Fibroblast of mammary gland (primary cell): ENCODE measurements at places on chromosomes 5 and 9.

DNA sequence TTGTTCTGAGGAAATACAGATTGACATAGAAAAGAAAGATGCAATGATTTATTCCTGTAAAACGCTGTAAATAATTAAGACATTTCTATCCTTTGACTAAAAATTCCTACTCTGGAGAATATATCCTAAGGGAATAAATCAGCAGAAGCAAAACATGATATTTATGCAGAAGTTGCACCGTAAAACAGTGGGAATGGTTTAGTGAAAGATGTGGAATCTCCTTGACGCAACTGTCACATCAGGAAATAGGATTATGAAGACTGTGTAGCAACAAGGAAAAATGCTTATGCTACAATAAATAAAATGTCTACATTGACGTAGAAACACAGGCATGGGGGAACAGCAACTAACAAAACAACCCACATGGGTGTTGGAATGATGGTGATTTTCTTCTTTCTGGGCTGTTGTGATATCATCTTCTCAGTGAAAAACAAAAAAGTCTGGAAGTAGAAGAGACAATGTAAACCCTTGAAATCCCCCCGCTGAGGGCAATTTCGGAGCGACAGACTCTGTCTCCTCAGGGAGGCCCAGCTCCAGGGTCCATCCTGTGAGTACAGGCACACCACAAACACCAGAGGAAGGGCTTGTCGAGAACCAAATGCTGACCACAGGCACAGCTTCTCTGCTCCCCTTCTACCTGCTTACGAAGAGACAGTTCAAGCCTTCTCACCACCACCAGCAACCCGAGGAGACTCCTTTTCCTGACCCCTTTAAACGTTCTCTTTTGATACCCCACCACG lies 25.2 kb downstream of the COL23A1 start:
- no peak for DNase-seq

GRCh38 chr5:68518286-68518685 lies 302.7 kb downstream of the PIK3R1 start:
- DNase-seq, result no peak

DNA sequence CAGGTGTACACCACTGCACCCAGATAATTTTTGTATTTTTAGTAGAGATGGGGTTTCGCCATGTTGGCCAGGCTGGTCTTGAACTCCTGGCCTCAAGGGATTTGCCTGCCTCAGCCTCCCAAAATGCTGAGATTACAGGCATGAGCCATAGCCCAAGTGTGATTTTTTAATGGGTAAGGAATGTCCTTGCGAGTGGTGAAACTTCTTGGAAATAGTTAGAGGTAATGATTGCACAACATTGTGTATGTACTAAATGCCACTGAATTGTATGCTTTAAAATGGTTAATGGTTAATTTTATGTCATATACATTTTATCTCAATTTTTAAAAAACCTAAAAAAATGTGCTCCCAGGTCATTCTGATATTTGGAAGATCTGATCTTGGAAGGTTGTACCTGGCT lies 59.9 kb upstream of the IL6ST start:
- DNase-seq, result peak; percentile 81

DNA sequence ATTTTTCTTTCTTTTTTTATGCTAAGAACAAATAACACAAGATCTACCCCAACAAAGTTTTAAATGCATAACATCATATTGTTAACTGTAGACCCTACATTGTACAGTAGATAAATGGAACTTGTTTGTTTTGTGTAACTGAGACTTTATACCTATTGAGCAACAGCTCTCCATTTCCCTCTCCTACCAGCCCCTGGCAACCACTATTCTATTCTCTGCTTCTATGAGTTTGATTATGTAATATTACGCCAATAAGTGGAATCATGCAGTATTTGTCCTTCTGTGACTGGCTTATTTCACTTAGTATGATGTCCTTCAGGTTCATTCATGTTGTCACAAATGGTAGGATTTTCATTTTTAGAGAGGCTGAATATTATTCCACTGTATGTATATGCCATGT lies 308.2 kb upstream of the PRR16 start:
- no peak for DNase-seq

- DNase-seq, result peak; percentile 84
Observed at GRCh38 chr5:138844812-138845513, 30.2 kb downstream of the LRRTM2 start.

GRCh38 chr5:167030500-167031120 lies 1260.8 kb upstream of the WWC1 start:
- DNase-seq, result peak; percentile 4

DNA sequence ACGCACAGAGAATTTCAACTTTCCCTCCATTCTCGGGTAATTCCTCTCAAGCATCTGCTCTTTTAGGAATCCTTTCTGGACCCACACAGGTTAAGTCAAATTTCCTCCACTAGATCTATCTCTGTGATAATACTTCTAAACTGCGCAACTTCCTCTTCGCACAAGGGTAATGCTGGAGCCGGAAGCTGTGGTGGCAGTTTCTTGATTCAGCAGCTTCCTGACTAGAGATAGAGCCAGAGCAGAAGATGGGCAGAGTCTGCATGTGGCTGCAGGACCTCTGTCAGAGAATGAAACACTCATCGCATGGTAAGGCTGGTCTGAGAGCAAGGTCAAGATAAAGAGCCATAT lies 11.1 kb upstream of the CDC42SE2 start:
- DNase-seq, result no peak

- DNase-seq, result no peak
Observed at GRCh38 chr5:93280518-93280917, 300.5 kb downstream of the NR2F1-AS1 start.

GRCh38 chr5:39177631-39177964 lies 41.8 kb downstream of the FYB1 start:
- DNase-seq, result no peak

GRCh38 chr5:54159893-54160195 lies 150.5 kb downstream of the ARL15 start:
- DNase-seq, result no peak

GRCh38 chr9:96449845-96450612 lies at the start of gene HABP4:
Gene HABP4, plus strand, starts transcription at chr9:96450169. Its CDS starts 111 bp downstream, at chr9:96450280.
- peak; percentile 89 for DNase-seq

DNA sequence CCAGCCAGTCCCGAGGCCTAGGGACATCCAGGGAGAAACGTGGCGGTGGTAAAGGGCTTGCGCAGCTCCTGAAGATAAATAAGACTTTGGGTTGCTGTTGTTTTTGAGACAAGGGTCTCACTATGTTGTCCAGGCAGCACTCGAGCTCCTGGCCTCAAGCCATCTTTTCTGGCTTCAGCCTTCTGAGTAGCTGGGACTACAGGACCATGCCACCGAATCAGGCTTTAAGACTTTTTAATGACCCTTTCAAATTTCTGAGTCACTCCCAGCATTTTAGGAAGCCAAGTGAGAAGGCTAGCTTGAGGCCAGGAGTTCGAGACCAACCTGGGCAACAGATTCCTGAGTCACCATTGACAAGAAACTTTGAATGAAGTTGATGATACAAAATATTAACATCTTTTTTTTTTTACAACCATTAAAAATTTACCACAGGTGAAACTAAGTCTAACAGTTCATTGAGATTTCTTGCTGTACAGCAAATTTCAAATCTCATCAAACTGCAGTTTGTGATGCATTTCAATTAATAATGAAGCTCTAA lies 817 bp upstream of the GNE start:
- peak; percentile 31 for DNase-seq

DNA sequence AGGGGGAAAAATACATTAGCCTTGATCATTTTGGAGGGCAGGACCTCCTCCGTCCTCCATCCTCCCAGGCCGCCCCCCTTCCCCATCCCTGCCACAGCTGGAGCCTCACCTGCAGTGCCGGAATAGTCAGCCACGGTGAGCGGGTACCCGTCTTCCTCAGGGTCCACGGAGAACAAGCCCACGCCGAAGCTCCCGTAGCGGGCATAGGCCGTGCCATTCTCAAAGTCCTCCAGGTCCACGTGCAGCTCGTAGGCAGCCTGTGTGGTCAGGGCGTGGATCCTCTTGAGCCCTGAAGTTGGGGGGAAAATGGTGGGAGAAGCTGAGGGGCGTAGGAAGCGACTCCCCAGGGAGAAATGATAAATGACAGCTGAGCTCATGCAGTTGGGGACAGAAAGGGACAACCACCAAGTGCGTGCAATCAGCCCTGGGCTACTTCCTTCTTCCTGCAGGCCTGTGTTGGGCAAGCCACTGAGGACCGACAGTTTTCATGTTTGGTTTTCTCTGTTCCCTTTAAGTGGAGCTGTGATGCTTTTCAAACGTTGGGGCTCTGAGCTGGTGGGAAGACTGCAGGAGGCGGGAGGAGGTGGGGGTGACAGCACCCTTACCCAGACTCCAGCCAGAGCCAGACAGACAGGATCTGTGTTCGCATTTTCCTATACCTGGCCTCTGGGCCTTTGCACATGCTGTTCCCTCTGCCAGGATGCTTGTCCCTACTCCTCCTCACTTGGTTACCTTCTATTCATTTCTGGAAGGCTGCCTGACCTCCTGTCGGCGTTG lies 8.7 kb upstream of the QRFP start:
- no peak for DNase-seq

DNA sequence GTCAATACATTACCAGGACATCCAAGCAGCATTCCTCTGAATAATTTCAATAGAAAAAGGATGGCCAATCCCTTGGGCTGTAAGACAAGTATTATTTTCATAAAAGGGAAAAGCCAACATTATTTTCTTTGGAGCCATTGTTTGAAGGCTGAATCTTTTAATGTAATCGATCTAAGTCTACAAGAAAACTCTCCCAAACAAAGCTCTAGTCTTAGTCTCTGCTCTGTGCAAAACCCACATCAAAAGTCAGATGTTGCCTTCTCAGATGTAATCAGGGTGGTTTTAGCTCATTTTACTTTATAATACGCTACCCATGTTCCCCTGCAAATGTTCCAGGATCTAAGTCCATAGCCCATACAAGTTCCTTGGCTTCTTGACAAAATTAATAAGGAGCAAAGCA lies 325.6 kb downstream of the TRPM3 start:
- no peak for DNase-seq

DNA sequence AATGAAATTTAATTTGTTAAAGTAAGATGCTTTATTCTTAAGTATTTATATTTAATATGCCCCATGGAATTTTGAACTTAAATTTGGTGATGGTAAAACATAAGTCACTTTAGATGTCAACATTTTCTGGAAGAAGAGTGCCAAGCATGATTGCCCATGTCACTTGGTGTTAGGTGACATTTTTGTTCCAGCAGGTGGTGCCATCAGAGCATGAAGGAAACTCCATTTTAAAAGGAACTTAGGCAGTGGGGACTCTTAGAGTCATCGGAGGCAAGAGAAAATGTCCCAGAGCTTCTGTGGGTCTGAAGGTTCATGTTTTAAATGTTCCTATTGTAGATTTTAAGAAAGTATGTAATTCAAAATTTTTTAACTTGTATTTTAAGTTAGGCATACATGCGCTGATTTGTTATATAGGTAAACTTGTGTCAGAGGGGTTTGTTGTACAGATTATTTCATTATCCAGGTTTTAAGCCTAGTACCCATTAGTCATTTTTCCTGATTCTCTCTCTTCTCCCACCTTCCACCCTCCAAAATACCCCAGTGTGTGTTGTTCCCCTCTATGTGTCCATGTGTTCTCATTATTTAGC lies 789.3 kb downstream of the SEMA5A start:
- DNase-seq, result peak; percentile 67

- DNase-seq, result peak; percentile 85
Observed at GRCh38 chr5:172123269-172123692, 64.7 kb downstream of the STK10 start.
